ENCODE measurements at places on chromosomes 12 and 14.

GRCh38 chr12:26853303-26854030 is 20.5 kb upstream of the ITPR2 start:
- DNase-seq, result peak; percentile 78

GRCh38 chr12:4031703-4032291 is 158.6 kb upstream of the PARP11 start:
- DNase-seq, result no peak

GRCh38 chr12:103392722-103393121 is 103.0 kb downstream of the C12orf42 start:
- no peak for DNase-seq

DNA sequence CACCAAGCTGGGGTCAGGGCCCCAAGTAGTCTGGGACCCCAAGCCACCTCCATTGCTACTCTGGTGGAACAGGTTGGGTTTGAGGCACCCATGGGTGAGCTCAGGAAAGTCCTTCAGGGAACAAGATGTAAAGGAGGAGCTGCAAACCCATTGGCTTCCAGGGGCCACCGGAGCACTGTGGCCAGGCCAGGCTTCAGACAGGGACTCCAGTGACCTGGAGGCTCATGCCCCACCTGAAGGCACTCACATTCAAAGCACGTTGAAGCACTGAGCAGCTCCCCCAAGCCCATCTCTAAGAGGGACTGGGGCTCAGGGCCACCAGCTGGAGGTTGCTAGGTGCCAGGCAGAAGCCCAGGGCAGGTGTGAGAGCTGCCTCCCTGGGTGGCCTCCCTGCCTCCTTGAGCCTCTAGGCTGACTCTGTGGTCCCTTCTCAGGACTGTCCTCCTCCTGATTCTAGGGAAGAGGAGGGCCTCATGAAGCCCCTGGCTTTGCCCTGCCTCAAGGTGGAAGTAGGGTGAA is 49.1 kb downstream of the FAM222A start:
- no peak for DNase-seq

- DNase-seq, result no peak
Observed at GRCh38 chr12:100345020-100345767, 11.7 kb upstream of the SLC17A8 start.

- peak; percentile 54 for DNase-seq
Observed at GRCh38 chr12:108630481-108631207, 3.0 kb downstream of the SELPLG start.

- DNase-seq, result no peak
Observed at GRCh38 chr14:47961634-47962033, 286.2 kb upstream of the MDGA2 start.

- no peak for DNase-seq
Observed at GRCh38 chr12:89345376-89345775, 6.9 kb downstream of the DUSP6 start.

Measured in activated T-cell treated with anti-CD3 and anti-CD28 coated beads, Interleukin-2, amount 50 U/mL, for 48 hours (primary cell).